Neuronal stem cell (in vitro differentiated cells): ENCODE measurements at places on chromosomes 1 and 21.

GRCh38 chr1:81358151-81358550 is 442.6 kb upstream of the ADGRL2 start:
- no peaks in the 10 kb centered on the region for H3K36me3 ChIP-seq
- no peak overlapping the region for H3K4me3 ChIP-seq
- H3K4me1 ChIP-seq = peaks cover 1% of the 10 kb centered on the region

- no peak overlapping the region for H3K27ac ChIP-seq
- H3K36me3 ChIP-seq = no peaks in the 10 kb centered on the region
- H3K27me3 ChIP-seq = no peaks in the 10 kb centered on the region
- H3K4me1 ChIP-seq = no peaks in the 10 kb centered on the region
Measured at GRCh38 chr1:226764533-226764932, 25.5 kb upstream of the ITPKB start.

- no peaks in the 10 kb centered on the region for H3K36me3 ChIP-seq
- no peak overlapping the region for H3K27ac ChIP-seq
- H3K4me3 ChIP-seq = no peak overlapping the region
- no peaks in the 10 kb centered on the region for H3K4me1 ChIP-seq
- no peaks in the 10 kb centered on the region for H3K27me3 ChIP-seq
Measured at GRCh38 chr1:160807738-160808137, 11.8 kb downstream of the LY9 start.

- H3K4me3 ChIP-seq = no peak overlapping the region
- H3K4me1 ChIP-seq = no peaks in the 10 kb centered on the region
- no peaks in the 10 kb centered on the region for H3K27me3 ChIP-seq
- no peaks in the 10 kb centered on the region for H3K36me3 ChIP-seq
- DNase-seq = no peak
Measured at GRCh38 chr21:14533499-14534428, 12.4 kb downstream of the SAMSN1 start.

DNA sequence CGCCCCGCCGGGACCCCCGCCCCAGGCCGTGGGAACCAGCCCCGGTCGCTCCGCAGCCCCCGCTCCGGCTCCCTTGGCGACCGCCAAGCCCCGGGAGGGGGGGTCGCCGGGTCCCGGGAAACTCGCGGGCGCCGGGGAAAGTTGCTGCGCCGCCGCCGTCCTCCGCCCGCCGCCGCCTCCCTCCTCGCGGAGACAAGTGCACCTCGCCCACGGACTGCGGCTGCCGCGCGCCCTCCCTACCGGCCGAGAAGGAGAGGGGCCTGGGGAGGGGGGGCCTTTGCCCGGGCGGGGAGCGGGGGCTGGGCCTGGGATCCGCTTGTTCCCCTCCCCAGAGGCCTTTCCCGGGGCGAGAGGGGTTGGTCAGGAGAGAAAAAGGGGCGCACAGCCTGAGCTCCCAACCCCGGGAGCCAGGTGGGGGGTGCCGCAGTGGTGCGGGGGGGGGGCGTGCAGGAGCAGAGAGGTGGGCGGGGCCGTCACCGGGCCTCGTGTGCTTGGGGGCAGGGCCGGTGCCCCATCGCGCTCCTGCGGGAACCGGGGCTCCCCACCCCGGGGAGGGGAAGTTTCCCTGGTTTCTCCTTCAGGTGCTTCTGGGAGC is 592 bp downstream of the AGRN start:
- peak overlapping the region; percentile 97 for H3K4me3 ChIP-seq
- H3K27me3 ChIP-seq = no peaks in the 10 kb centered on the region
- peaks cover 30% of the 10 kb centered on the region for H3K4me1 ChIP-seq

GRCh38 chr1:59509341-59509875 is 212.5 kb downstream of the FGGY start:
- no peak overlapping the region for H3K27ac ChIP-seq
- H3K27me3 ChIP-seq = no peaks in the 10 kb centered on the region
- peaks cover 4% of the 10 kb centered on the region for H3K4me1 ChIP-seq
- no peaks in the 10 kb centered on the region for H3K36me3 ChIP-seq
- no peak for DNase-seq

- no peak overlapping the region for H3K4me3 ChIP-seq
- no peak overlapping the region for H3K27ac ChIP-seq
- H3K27me3 ChIP-seq = no peaks in the 10 kb centered on the region
- DNase-seq = no peak
- peaks cover 8% of the 10 kb centered on the region for H3K4me1 ChIP-seq
- no peaks in the 10 kb centered on the region for H3K36me3 ChIP-seq
Measured at GRCh38 chr1:86795316-86795715, 90.9 kb downstream of the SH3GLB1 start.

- H3K4me1 ChIP-seq = no peaks in the 10 kb centered on the region
- no peak overlapping the region for H3K27ac ChIP-seq
- H3K4me3 ChIP-seq = no peak overlapping the region
- H3K36me3 ChIP-seq = no peaks in the 10 kb centered on the region
- H3K27me3 ChIP-seq = no peaks in the 10 kb centered on the region
- DNase-seq = no peak
Measured at GRCh38 chr1:115466433-115466832, 128.4 kb upstream of the NGF start.

DNA sequence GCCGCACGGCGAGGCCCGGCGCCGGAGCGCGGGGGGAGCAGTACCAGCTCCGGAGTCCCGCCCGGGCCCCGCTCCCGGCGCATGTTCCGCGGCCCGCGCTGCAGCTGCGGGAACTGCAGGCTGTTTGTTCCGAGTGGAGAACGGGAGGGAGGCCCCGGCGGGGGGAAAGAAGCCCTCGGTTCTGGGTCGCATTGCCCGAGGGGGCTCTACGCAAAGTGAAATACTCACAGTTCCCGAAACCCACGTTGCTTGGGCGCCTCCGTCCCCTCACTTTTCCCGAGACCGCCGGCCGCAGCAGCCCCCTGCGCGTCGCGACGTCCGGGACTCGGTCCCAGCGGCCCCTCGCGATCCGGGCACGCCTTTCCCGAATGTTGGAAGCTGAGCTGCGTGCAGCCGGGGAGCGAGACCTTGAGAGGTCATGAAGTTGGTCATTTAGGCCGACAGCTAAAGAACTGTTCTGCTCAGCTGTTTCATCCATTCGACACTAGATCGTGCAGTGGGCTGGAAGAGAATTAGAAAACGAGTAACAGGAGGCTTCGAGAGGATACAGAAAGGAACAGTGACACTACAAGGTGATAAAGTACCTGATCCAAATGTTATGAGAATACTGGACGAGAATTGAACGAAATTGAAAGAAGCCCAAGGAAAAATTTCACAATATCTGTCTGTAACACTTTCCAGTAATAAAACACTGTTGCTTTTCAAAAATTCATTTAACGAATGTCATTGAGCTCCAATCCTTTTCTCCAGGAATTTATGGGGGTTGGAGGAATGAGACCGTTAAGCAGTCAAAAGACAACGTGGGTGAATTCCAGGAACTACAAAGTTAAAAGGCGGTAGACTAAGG is 657 bp upstream of the LIN9 start:
- H3K27me3 ChIP-seq = peaks cover 3% of the 10 kb centered on the region
- peaks cover 6% of the 10 kb centered on the region for H3K4me1 ChIP-seq
- H3K27ac ChIP-seq = peak overlapping the region; percentile 91
- DNase-seq = no peak
- peak overlapping the region; percentile 97 for H3K4me3 ChIP-seq
- H3K36me3 ChIP-seq = peaks cover 4% of the 10 kb centered on the region

- H3K4me1 ChIP-seq = no peaks in the 10 kb centered on the region
- no peaks in the 10 kb centered on the region for H3K27me3 ChIP-seq
- no peak overlapping the region for H3K27ac ChIP-seq
- no peak overlapping the region for H3K4me3 ChIP-seq
Measured at GRCh38 chr1:194013561-194013960, 827.1 kb upstream of the B3GALT2 start.

- no peaks in the 10 kb centered on the region for H3K36me3 ChIP-seq
- no peak for DNase-seq
- H3K4me1 ChIP-seq = peaks cover 10% of the 10 kb centered on the region
- no peak overlapping the region for H3K4me3 ChIP-seq
- no peaks in the 10 kb centered on the region for H3K27me3 ChIP-seq
Measured at GRCh38 chr1:231872461-231872910, 245.9 kb downstream of the DISC1 start.

GRCh38 chr1:178120088-178120487 is 26.2 kb downstream of the RASAL2 start:
- DNase-seq = no peak
- H3K36me3 ChIP-seq = no peaks in the 10 kb centered on the region
- H3K27ac ChIP-seq = no peak overlapping the region
- no peaks in the 10 kb centered on the region for H3K27me3 ChIP-seq
- H3K4me1 ChIP-seq = peaks cover 3% of the 10 kb centered on the region

GRCh38 chr1:157948312-157949073 is 45.0 kb upstream of the KIRREL1 start:
- no peaks in the 10 kb centered on the region for H3K36me3 ChIP-seq
- H3K4me1 ChIP-seq = no peaks in the 10 kb centered on the region
- H3K27ac ChIP-seq = no peak overlapping the region
- H3K4me3 ChIP-seq = no peak overlapping the region
- H3K27me3 ChIP-seq = no peaks in the 10 kb centered on the region

DNA sequence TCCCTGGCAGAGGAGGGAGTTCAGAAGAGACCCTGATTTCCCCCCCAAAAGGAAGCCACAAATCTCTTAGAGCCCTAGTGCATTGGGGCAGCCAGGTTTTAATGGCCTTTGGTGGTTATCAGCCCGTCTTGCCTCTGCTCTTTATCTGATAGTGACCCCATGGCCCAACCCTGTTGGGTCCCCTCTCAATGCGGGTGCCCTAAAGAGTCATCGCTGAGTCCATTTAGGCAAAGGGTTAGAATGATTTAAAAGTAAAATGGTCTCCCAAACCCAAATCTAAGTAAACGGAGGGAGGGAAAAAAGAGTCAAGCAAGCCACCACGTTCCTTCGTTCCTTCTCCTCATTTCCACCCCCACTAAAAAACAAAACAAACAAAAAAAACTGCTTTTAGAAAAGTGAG is 164.0 kb downstream of the RUNX1 start:
- no peak overlapping the region for H3K4me3 ChIP-seq
- H3K27ac ChIP-seq = no peak overlapping the region
- H3K36me3 ChIP-seq = no peaks in the 10 kb centered on the region
- H3K4me1 ChIP-seq = peaks cover 3% of the 10 kb centered on the region
- DNase-seq = no peak

- peaks cover 54% of the 10 kb centered on the region for H3K27me3 ChIP-seq
- H3K4me1 ChIP-seq = peaks cover 6% of the 10 kb centered on the region
- DNase-seq = no peak
- no peaks in the 10 kb centered on the region for H3K36me3 ChIP-seq
- no peak overlapping the region for H3K4me3 ChIP-seq
Measured at GRCh38 chr1:10814312-10814711, 17.9 kb upstream of the CASZ1 start.

DNA sequence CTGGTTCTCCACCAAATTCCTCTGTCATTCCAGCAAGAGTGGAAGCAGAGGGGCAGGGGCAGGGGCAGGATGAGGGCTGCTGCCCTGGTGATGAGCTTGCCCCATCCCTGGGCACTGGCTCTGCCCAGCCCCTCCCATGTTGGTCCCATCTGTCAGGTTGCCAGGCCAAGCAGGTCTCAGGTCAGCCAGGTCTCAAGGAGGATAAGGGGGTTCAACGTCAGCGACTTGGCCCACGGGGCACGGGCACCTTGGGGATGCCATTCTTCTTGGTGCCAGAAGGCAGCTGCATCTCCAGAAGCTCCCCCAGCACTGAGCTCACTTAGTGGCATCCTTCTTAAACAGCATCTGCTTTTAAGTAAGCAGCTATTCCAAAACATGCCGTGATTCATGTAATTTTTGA is 133.1 kb downstream of the AJAP1 start:
- H3K4me1 ChIP-seq = no peaks in the 10 kb centered on the region
- no peaks in the 10 kb centered on the region for H3K27me3 ChIP-seq
- no peak overlapping the region for H3K4me3 ChIP-seq
- H3K36me3 ChIP-seq = no peaks in the 10 kb centered on the region

GRCh38 chr1:50929376-50929958 is 30.6 kb downstream of the FAF1 start:
- no peaks in the 10 kb centered on the region for H3K4me1 ChIP-seq
- H3K4me3 ChIP-seq = no peak overlapping the region
- DNase-seq = no peak
- no peaks in the 10 kb centered on the region for H3K36me3 ChIP-seq
- no peaks in the 10 kb centered on the region for H3K27me3 ChIP-seq

DNA sequence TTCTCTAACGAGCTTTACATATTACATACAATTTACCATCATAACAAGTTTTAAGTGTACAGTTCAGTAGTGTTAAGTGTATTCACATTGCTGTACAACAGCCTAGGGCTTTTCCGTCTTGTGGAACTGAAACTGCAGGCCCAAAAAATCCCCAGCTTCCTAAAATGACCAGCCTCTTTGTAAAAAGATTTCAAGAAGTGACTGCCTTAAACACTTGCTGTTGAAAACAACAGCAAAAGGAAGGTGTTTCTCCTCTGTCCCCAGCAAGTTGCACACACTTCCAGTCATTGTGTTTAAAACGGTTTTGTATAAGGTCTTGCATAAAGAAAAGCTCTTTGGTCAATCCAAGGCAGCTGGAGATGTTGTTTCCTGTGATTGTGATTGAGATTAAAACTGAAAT is 16.0 kb upstream of the GBP1 start:
- no peaks in the 10 kb centered on the region for H3K27me3 ChIP-seq
- H3K4me3 ChIP-seq = no peak overlapping the region
- H3K27ac ChIP-seq = no peak overlapping the region
- no peak for DNase-seq
- H3K36me3 ChIP-seq = no peaks in the 10 kb centered on the region
- no peaks in the 10 kb centered on the region for H3K4me1 ChIP-seq

- H3K4me3 ChIP-seq = no peak overlapping the region
- no peaks in the 10 kb centered on the region for H3K36me3 ChIP-seq
Measured at GRCh38 chr1:215844266-215844665, 277.2 kb downstream of the KCTD3 start.

DNA sequence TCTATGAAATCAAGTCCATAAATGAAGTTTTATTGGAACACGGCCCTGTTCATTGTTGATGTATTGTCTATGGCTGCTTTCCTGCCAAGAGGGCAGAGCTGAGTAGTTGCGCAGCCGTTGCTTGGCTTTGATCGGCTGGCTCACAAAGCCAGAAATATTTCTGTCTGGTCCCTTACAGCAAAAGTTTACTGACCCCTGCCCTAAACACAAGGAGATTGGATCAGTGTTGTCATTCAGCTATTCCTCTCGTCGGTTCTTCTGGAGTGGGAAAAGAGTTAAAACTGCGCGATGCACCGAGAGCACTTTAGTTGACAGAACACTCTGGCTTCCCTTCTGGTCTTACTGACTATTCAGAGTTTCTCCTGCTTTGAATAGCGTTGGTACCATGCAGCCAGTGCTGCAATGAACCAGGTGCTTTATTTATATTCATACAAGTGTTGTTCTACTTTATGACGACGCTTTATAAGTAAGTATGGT is 868 bp downstream of the ZBTB40 start:
- H3K4me3 ChIP-seq = peak overlapping the region; percentile 96
- H3K36me3 ChIP-seq = no peaks in the 10 kb centered on the region
- H3K27me3 ChIP-seq = no peaks in the 10 kb centered on the region
- H3K4me1 ChIP-seq = peaks cover 3% of the 10 kb centered on the region
- H3K27ac ChIP-seq = peak overlapping the region; percentile 72

- no peak overlapping the region for H3K4me3 ChIP-seq
- H3K36me3 ChIP-seq = no peaks in the 10 kb centered on the region
- DNase-seq = no peak
- H3K27me3 ChIP-seq = no peaks in the 10 kb centered on the region
Measured at GRCh38 chr1:59445040-59445439, 148.1 kb downstream of the FGGY start.

GRCh38 chr1:84379138-84379916 is 19.0 kb upstream of the DNASE2B start:
- H3K36me3 ChIP-seq = no peaks in the 10 kb centered on the region
- no peaks in the 10 kb centered on the region for H3K4me1 ChIP-seq
- no peak for DNase-seq
- H3K4me3 ChIP-seq = no peak overlapping the region
- H3K27me3 ChIP-seq = no peaks in the 10 kb centered on the region

- H3K27ac ChIP-seq = no peak overlapping the region
- no peaks in the 10 kb centered on the region for H3K4me1 ChIP-seq
- peaks cover 12% of the 10 kb centered on the region for H3K36me3 ChIP-seq
- H3K27me3 ChIP-seq = no peaks in the 10 kb centered on the region
- DNase-seq = no peak
Measured at GRCh38 chr1:183891158-183891856, 86.4 kb downstream of the RGL1 start.
